Renal cortex interstitium (tissue), 15 donors: ENCODE measurements at places on chromosomes 13 and 19.

DNA sequence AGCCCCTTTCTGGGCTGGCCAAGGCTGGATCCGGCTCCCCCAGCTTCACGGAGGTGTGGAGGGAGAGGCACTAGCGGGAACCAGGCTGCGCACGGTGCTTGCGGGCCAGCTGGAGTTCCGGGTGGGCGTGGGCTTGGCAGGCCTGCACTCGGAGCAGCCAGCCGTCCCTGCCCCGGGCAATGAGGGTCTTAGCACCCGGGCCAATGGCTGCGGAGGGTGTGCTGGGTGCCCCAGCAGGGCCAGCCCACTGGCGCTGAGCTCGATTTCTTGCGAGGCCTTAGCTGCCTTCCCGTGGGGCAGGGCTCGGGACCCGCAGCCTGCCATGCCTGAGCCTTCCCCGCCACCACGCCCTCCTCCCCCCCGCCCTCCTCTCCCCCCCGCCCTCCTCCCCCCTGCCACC lies 2.6 kb upstream of the ZNF559 start:
- DNase-seq, result no peak

GRCh38 chr13:25659091-25659795 lies 287.5 kb downstream of the ATP8A2 start:
- DNase-seq, result no peak

DNA sequence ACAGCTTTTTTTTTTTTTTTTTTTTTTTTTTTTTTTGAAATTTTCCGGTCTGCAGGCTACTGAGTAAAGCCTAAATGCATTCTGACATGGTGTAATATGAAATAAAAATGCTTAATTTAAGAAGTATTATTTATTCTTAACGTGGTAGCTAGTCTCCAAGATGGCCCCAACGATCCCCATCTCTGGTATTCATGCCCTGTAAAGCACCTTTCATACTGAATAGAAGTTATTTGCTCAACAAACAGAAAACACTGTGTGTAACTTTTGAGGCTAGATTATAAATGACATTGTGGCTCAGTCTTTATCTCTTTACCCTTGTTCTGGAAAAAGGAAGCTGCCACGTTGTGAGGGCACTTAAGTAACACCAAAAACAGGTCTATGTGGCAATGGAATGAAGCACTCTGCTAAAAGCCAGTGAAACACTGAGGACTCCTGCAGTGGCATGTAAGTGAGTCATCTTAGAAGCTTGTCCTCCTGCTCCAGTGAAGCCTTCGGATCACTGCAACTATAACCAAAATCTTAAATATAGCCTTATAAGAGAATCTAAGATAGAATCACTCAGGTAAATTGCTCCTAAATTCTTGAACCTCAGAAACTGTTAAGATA lies 128.7 kb downstream of the UGGT2 start:
- DNase-seq, result no peak

GRCh38 chr13:65656740-65657329 lies 1573.3 kb downstream of the PCDH9 start:
- no peak for DNase-seq

DNA sequence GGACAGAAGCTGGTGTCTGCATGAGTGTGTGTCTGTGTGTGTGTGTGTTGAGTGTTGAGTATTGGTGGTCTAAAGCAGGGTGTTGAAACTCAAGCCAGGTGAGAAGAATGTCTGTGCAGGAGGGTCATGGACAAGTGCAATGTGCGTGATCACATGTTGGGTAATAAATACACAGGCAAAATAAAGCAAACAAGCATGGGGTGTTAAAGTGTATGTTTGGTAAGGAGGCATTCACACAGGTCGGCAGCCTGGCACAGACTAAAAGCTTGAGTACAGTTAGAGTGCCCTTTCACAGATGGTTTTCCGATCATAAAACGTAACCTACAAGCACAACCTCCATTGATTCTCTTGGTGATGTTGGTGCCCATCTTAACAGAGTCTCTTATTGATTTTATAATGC lies 476.9 kb upstream of the KLHL1 start:
- DNase-seq, result no peak

GRCh38 chr13:113086991-113087922 lies 18.3 kb upstream of the F7 start:
- no peak for DNase-seq

GRCh38 chr19:45876411-45877197 lies 9.3 kb downstream of the IRF2BP1 start:
- DNase-seq, result no peak

DNA sequence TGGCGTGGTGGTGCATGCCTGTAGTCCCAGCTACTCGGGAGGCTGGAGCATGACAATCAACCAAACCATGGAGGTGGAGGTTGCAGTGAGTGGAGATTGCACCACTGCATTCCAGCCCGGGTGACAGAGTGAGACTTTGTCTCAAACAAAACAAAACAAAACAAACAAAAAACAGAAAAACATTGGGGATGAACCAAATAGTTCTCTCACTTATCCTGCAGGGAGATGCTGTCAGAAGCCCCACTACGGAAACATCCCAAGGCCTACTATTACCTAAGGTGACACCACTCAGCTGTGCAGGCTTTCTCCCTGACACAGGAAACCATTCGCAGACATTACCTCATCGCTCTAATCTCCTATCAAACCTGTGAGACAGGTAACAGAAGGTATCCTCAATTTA lies 113.5 kb downstream of the FOXO1 start:
- no peak for DNase-seq

- no peak for DNase-seq
These were observed 124.7 kb upstream of the RNF113B start for GRCh38 chr13:98301721-98302120.
